ENCODE measurements at places on chromosomes 13 and 19. TPM values are rescaled to one million over a fixed set of nuclear protein-coding genes. Genes with fewer than 3 reads are reported as not detected.

- no peak for DNase-seq
Measured at GRCh38 chr13:62910541-62911060, 1495.0 kb upstream of the PCDH20 start.

DNA sequence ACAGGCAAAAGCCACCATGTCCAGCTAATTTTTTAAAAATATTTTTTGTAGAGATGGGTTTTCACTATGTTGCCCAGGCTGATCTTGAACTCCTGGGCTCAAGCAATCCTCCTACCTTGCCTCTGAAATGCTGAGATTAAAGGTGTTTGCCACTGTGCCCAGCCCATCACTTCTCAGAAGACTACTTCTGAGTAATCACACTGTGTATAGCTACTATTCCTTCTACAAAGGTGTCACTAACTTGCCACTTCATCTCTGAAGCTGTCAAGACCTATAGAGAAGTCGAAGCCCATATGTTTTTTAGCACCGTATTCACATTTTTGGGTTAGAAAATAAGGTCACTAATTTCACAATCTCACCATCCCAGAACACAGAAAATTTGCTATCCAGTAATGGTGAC is 36.0 kb upstream of the FNDC3A start:
- DNase-seq: no peak

Gene KLK2
- not detected for polyA plus RNA-seq

- DNase-seq: no peak
Measured at GRCh38 chr13:85277748-85278147, 521.5 kb downstream of the SLITRK6 start.

DNA sequence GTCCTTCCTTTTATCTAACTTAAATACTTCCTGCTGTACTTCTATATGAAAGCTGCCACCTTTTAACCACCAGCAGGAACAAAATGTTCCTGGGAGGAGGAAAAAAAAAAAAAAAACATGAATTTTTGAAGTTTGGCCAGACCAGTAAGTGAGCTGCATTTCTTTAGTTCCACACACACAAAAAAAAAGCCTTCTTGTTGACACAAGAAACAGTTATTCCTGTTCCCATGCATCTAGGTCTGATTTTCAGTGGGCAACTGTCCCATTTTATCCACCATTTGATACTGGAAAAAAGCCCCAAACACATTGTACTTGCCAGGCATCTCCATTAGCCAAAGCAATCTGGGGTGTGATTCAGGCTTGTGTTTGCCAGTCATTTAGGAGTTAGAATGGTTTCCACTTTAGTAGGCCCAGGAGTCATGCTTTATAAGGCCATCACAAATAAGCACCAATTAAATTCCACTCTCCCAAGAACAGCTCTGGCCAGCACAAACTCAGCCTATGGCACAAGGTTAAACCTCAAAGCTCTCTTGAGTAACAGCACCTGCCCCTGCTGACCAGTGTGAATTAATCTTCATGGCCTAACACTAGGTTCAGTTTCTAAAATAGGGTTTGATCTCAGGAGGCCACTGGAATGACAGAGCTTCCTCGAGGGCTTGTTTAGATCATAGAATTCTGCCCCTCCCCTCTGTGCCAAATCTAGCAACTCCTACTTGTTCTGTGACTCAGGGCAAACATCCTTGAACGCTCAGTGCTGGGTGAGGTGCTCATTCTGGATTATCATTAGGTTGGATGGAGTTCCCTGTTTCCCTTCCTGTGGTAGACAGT is 67.1 kb downstream of the NUFIP1 start:
- DNase-seq: no peak

Gene MYH14
- polyA plus RNA-seq: 33.4 TPM

DNA sequence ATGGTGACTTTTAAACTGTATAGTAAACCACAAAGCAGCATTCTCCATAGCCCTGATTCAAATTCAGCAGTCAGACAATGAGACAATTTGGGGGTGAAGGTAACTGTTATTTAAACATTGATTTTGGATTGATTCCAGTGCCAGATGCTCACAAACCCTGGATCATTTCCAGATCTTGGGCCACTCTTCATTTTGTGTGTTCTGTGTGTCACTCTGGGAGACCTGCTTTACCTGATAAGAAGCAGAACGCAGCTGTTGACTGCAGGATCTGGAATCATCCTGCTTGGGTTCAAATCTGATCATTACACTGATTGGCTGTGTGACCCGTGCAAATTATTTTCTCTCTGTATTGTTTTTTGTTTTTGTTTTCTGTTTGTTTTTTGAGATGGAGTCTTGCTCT is 4.0 kb upstream of the PCDH8 start:
- DNase-seq: no peak

GRCh38 chr19:30174357-30174645 is 197.9 kb upstream of the ZNF536 start:
- no peak for DNase-seq
